ENCODE measurements at places on chromosomes 6 and 20. TPM values are rescaled to one million over a fixed set of nuclear protein-coding genes. Genes with fewer than 3 reads are reported as not detected.
A peak's percentile ranks its signal among the peaks of the same experiment; 100 is the strongest.

ENPP3 gene
- 0.07 TPM for total RNA-seq

CGAS gene
- 4.8 TPM for total RNA-seq

FOXA2 gene
- not detected for total RNA-seq

BEND6 gene
- 10.4 TPM for total RNA-seq

MAP1LC3A gene
- total RNA-seq = 35.2 TPM

RCAN2 gene
- total RNA-seq = 0.07 TPM

DNA sequence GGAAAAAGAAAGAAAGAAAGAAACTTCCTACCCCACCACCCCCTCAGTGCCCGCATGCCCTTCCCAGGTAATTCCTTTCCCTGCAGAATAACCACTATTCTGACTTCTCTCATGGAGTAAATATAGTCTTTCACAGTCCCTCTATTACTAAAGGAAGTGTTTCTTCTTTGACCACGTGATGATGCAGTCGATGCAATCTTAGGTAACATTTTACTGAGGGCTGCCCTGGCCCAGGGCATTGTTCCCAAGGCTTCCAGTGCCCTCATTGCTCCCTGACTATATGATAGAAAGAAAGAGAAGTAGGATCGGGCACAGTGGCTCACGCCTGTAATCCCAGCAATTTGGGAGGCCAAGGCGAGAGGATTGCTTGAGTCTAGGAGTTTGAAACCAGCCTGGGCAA, 29.1 kb downstream of the ARHGAP40 start:
- no peak for DNase-seq
- no peak overlapping the region for H3K4me3 ChIP-seq
- no peak overlapping the region for H3K27ac ChIP-seq

DNA sequence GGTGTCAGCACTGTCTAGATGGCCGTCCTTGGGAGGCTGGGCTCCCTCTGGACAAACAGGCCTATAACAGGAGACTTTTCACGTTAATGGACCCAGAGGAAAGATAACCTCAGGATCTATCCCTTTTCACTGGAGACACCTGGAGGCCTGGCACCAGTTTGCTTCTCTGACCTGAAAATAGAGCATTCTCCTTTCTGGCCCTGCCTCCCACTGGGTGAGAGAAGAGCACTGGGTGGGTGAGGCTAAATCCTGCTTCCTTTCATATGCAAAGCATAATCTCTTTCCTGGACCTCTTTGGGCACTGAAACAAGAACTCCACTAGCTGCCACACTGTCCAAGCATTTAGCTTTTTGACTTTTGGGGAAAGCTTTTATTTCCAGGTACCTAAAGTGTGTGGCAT, 78.3 kb downstream of the FOXO3 start:
- no peak for DNase-seq
- no peak overlapping the region for H3K4me3 ChIP-seq
- no peaks in the 10 kb centered on the region for H3K27me3 ChIP-seq
- H3K27ac ChIP-seq = no peak overlapping the region
- peaks cover 36% of the 10 kb centered on the region for H3K4me1 ChIP-seq

DNA sequence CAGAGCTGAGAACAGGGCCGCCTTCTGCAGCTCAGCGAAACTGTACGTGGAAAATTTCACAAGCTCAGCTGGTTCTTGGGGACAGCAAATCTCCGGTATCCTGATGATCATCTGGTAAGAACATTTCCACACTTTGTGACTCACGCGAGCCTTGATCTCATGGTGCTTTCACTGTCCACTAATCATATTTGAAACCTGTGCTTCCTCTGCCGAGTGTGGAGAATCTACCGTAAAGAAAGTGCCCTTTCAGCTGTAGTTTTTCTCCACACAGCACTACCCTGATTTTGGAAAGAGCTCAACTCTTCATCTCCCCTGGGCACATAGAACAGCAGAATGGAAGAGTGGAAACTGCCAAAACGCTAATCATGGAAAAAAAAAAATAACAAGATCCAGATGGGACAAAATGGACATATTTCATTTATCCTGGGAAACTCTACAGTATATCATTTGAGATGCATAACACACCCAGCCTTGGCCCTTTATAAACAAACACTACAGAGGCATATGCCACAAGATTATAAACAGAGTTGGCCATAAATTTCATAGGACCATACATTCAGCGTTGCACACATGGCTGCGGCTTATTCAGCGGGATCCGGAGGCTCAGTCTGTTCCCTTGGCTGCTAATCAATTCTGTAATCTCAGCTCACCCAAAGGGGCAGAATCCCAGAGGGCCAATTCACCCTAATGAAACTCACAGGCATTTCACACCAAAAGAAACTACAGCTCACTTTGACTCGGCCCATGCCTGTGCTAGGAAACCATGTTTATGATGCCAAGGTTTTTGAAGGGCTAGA, 434.5 kb downstream of the HDGFL1 start:
- H3K36me3 ChIP-seq = no peaks in the 10 kb centered on the region
- DNase-seq = peak; percentile 3
- no peak overlapping the region for H3K4me3 ChIP-seq
- H3K27me3 ChIP-seq = no peaks in the 10 kb centered on the region
- H3K27ac ChIP-seq = no peak overlapping the region
- H3K4me1 ChIP-seq = no peaks in the 10 kb centered on the region

DNA sequence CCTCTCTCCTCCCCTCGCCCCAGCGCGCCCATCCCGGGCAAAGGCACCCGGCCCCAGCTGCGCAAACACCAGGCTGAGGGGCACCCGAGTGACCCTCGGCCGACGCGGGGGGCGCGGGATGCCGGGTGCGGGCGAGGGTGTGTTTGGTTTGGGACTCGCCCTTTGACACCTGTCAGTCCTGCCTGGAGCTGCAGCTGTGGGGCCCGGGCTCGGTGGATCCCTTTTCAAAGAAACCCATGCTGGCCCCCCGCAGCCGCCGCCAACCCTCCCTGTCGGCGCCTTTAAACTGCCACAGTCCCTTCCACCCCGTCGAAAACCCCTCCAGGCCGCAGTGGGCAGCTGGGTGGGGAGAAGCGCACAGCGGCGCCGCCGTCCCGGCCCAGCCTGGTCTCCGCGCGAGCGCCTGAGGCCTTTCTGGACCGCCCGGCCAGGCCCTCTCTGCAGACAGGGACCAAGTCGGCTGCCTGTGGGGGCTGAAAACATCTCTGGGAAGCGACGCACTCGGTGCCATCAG, 5.5 kb downstream of the FOXQ1 start:
- no peak overlapping the region for H3K27ac ChIP-seq
- H3K36me3 ChIP-seq = peaks cover 4% of the 10 kb centered on the region
- H3K27me3 ChIP-seq = peaks cover 2% of the 10 kb centered on the region
- H3K4me1 ChIP-seq = peaks cover 37% of the 10 kb centered on the region
- DNase-seq = no peak

- no peaks in the 10 kb centered on the region for H3K4me1 ChIP-seq
- DNase-seq = no peak
- H3K36me3 ChIP-seq = no peaks in the 10 kb centered on the region
- no peaks in the 10 kb centered on the region for H3K27me3 ChIP-seq
Observed at GRCh38 chr20:16393297-16393696, 180.0 kb downstream of the KIF16B start.

DNA sequence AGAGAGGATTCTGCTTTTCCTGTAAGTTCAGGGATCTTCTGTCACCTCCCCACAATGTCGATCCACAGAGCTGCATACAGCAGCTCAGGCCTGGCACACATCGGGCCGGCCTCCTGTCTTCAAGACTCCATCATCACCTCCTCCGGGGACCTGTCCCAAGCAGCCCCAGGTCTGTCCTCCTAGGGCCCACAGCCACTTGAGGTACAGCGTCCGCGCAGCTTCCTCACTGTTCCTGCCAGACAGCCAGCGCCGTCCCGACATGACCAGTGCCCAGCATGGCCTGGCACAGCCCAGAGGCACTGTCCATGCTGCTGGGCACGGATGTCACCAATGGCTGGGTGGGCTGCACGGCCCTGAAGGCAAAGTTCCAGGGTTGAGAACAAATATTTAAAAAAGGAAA, 101.6 kb downstream of the DLL1 start:
- H3K27ac ChIP-seq = no peak overlapping the region
- H3K4me1 ChIP-seq = no peaks in the 10 kb centered on the region
- no peaks in the 10 kb centered on the region for H3K27me3 ChIP-seq

GRCh38 chr20:32585011-32585585, at the start of gene NOL4L:
Gene NOL4L (minus strand): TSS chr20:32585333. CDS start chr20:32584890, 443 bp downstream.
- H3K27ac ChIP-seq = no peak within 1 kb of the TSS
- H3K36me3 ChIP-seq = no peaks in the 10 kb centered on the region
- H3K27me3 ChIP-seq = peaks cover 18% of the 10 kb centered on the region
- peak within 1 kb of the TSS; percentile 73 for H3K4me3 ChIP-seq
- DNase-seq = no peak

DNA sequence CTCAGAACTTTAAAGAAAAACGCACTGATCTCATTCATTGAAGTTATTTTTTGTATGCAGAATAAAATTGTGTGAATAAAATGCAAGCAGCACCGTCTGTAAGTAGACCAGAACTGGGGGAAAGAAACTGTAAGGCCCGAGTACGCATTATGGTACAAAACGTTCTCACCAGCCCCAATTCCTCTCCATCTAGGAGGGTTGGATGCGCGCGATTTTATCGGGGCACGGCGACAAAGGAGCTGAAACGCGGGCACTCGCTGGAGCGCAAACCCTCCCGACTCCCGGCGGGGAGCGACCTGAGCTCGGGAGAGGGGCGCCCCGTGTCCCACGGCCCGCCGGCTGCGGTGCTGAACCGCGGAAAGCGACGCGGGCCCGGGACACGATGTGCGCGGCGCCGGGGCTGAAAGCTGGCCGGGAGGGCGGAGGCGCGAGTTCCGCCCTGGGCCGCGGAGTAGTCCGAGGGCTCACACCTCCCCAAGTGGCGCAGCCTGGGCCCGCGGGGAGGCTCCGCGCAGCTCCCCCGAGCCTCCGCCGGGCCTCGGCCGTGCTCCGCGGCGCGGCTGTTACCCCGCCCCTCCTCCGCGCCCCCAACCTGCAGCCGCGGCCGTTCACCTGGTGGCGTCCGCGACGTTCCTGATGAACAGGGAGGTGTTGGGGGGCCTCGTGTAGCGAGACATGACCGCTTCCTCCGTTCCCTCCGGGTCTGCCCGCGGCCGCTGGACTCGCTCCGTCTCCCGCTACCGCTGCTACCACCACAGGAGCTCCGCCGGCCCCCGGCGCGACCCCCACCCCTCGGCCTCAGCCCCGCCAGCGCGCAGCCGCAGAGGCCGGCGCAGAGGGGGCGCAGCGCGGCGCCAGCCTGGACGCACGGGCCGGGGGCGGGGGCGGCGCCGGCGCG, at the start of gene SRSF12:
Gene SRSF12 (minus strand): TSS at position 861 of the 898 bp plus-strand sequence. CDS start 184 bp downstream, at position 677.
- H3K36me3 ChIP-seq = no peaks in the 10 kb centered on the region
- peaks cover 15% of the 10 kb centered on the region for H3K4me1 ChIP-seq
- H3K27me3 ChIP-seq = peaks cover 12% of the 10 kb centered on the region
- no peak for DNase-seq

- peaks cover 27% of the 10 kb centered on the region for H3K27me3 ChIP-seq
- no peak overlapping the region for H3K27ac ChIP-seq
- no peak overlapping the region for H3K4me3 ChIP-seq
- peak; percentile 39 for DNase-seq
- no peaks in the 10 kb centered on the region for H3K4me1 ChIP-seq
Observed at GRCh38 chr20:57514273-57514751, 10.6 kb downstream of the CTCFL start.

- no peak overlapping the region for H3K27ac ChIP-seq
- no peak overlapping the region for H3K4me3 ChIP-seq
- H3K36me3 ChIP-seq = peaks cover 19% of the 10 kb centered on the region
- DNase-seq = no peak
- H3K27me3 ChIP-seq = no peaks in the 10 kb centered on the region
Observed at GRCh38 chr6:139705284-139705683, 330.8 kb upstream of the CITED2 start.

GRCh38 chr20:17641993-17642392, 40.0 kb downstream of the RRBP1 start:
- no peaks in the 10 kb centered on the region for H3K4me1 ChIP-seq
- peaks cover 7% of the 10 kb centered on the region for H3K36me3 ChIP-seq
- H3K4me3 ChIP-seq = no peak overlapping the region
- H3K27me3 ChIP-seq = peaks cover 4% of the 10 kb centered on the region
- no peak for DNase-seq

DNA sequence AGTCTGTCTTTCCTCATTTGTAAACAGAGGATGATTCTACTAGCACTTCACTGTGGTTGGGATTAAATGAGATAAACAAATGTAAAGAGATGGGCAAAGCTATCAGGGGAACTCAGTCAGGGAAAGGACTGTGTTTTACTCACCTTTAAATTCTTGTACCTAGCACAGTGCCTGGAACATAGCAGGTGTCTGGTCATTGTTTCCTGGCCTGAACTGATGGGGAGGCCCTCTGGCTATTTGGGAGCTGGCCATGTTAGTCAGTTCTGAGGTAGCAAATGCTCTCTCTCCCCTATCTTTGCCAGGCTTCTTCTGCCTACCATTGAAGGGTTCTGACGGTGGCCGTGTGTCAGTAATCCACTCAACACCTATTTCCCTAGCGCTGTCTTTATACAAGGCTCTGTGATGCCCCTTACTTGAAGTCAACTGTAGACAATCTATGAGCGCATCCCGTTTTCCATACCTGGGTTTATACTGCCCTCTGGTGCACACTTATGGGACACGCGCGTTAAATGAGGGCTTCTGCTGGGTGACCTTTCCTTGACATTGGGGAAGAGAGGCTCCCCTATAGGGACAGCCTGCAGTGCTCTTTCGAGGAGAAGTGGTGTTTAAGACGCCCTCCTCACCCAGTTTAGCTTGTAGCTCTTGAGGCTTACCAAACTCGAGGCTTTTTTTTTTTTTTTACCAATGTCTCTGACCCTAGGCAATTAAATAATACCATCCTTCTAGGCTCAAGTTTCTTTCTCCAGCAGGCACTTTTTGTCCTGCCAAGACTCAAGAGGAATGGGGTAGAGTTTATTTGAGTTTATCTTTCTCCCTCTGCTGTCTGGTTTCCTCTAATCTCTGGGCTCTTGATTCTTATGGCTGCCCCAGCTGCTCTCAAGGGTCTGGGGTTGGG, 4.0 kb upstream of the SPATS1 start:
- no peaks in the 10 kb centered on the region for H3K4me1 ChIP-seq
- H3K27me3 ChIP-seq = peaks cover 27% of the 10 kb centered on the region
- no peak overlapping the region for H3K4me3 ChIP-seq
- H3K36me3 ChIP-seq = no peaks in the 10 kb centered on the region
- DNase-seq = peak; percentile 16
- no peak overlapping the region for H3K27ac ChIP-seq

GRCh38 chr6:86756640-86757229, 180.6 kb upstream of the HTR1E start:
- H3K4me1 ChIP-seq = no peaks in the 10 kb centered on the region
- no peaks in the 10 kb centered on the region for H3K27me3 ChIP-seq
- no peak overlapping the region for H3K27ac ChIP-seq
- no peak overlapping the region for H3K4me3 ChIP-seq
- DNase-seq = no peak

DNA sequence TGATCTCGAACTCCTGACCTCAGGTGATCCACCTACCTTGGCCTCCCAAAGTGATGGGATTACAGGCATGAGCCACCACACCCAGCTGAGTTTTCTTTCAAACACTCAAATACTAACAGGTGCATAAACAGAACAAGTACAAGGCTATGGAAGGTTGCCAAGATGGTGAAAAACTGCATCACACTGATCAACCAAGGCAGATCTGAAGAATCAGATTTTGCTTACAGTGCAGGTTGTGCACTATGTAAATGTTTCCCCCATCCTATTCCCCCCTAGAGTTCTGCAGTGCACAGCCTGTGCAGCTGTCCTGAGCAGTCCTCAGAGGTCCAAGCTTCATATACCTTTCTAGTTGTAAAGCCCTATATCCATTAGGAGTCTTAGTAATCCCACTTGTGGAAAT, 73.0 kb downstream of the GFRA4 start:
- H3K36me3 ChIP-seq = peaks cover 29% of the 10 kb centered on the region
- H3K4me1 ChIP-seq = no peaks in the 10 kb centered on the region
- no peak overlapping the region for H3K4me3 ChIP-seq
- no peak for DNase-seq
- H3K27me3 ChIP-seq = no peaks in the 10 kb centered on the region

- H3K4me1 ChIP-seq = peaks cover 47% of the 10 kb centered on the region
- no peak overlapping the region for H3K4me3 ChIP-seq
- H3K27ac ChIP-seq = peak overlapping the region; percentile 59
- DNase-seq = peak; percentile 60
- H3K36me3 ChIP-seq = peaks cover 26% of the 10 kb centered on the region
Observed at GRCh38 chr6:85669735-85670194, 27.1 kb upstream of the SYNCRIP start.
